ENCODE measurements at places on chromosomes 4 and X.
A peak's percentile ranks its signal among the peaks of the same experiment; 100 is the strongest.

DNA sequence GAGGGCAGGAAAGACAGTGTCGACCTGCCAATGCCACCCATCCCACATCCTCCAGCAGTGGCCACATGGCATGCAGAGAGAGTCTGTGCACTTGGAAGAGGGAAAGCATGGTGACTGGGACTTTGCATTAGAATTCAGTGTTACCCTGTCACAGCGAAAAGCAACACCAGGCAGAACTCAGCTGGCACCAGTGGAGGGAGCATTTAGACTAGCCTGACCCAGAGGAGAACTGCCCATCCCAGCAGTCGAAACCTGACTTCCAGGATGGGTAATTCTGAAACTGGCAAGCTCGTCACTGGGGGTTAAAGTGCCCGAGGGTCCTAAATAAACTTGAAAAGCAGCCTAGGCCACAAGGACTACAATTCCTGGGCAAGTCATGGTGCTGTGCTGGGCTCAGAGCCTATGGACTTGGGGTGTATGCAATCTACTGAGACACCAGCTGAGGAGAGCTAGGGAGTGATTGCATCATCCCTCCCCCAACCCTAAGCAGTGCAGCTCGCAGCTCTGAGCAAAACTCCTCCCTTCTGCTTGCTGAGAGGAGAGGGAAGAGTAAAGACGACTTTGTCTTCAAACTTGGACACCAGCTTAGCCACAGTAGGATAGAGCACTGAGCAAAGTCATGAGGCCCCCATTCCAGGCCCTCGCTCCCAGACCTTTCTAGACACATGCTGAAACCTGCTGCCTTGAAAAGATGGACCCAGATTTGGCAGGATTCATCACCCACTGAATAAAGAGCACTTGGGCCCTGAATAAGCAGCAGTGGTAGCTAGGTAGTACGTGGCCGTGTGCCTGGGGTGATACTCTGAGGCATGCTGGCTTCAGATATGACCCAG is 68.8 kb downstream of the DDX60L start:
- no peak for DNase-seq

- DNase-seq: no peak
Measured at GRCh38 chr4:14222377-14223029, 595.0 kb upstream of the BOD1L1 start.

- DNase-seq: no peak
Measured at GRCh38 chrX:3348191-3348590, 1.7 kb upstream of the MXRA5 start.

- DNase-seq: no peak
Measured at GRCh38 chrX:149152941-149153340, 352.2 kb downstream of the IDS start.

- DNase-seq: peak; percentile 39
Measured at GRCh38 chr4:128288689-128289106, 1.1 kb upstream of the PGRMC2 start.

DNA sequence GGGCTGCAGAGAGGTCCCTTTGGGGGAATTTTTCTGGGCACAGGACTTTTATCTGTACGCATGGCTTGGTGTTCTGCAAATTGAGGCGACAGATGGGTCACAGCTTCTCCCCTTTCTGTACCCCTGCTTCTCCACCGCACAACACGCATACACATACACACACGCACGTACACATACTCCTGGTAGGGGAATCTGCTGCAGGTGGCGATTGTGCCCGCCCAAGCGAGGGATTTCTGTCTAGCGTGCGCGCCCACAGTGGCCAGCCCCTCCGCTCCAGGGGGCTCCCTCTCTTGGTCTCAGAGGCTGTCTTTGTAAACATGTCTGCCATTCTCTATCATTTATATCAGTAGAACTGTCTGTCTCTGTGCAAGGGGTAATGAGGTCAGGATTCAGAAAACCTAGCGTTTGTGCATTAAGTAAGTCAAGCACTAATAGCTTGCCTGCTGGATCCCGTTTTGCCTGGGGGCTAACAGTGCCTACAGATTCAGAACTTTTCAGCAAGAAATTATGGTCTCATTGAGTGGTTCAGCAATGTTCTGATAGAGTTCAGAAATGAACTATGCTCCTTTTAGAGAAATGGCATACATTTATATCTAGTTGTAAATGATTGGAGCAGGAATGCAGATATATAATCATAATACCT is 2.2 kb downstream of the GRID2 start:
- no peak for DNase-seq

DNA sequence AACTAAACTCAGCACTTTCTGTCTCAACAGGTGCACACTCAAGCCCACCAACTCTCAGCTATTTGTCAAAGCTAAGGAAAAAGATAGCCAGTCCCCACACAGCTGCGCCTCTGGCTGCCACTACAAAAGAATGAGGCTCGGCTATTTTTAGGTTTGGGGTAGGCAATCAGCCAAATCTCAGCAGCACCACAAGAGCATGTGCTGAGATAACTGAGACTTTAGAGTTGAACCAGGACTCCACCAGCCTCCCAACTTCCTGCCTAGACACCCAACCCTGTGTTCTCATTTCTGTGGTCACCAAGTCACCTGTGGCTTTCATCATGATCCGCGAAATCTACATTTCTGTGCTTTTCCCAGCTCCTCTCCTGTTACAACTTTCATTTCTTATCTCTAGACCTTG is 28.0 kb downstream of the DMD start:
- no peak for DNase-seq

DNA sequence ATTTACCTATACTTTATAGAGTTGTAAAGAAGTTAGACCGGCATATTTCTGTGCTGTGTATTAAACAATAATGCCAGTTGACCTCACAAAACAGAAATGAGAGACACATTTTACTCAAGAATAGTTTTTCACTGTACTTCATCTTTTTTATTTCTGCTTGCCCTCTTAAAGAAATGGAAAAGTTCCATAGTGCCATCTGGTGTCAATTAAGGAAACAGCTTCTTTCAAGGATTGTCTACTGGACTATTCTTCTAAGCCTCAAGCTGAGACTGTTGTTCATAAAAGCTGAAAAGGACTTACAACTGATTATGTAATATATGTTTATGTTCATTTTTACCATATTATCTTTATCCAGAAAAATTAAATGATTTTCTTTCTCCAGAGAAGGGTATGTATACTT is 1523.7 kb downstream of the ARAP2 start:
- DNase-seq: peak; percentile 5

DNA sequence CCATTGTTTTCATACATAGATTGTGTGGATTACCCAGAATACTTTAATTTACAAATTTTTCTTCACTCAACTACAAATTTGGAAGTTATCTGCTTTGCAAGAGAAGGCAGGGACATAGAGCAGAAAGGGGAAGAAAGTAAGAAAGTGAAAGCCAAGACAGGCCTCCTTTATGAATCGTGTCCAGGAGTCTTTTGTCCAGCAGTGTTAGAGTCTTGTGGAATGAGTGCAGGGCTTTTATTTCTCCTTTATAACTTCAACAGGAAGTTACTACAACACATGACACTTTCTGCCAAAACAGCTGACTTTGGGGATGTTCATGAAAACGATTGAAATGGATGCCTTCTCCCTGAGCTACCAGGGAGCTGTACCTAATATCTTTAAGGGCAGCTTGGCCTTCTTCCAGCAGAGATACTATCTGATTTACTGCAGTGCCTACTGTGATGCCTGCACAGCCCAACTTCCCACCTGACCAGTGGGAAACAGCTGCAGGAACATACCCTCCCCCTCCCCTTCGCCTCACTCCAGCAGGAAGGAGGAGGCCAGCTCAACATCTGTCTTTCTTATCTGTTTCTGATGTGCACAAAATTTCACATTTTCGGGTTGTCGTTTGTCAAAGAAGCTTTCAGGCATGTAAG is 557.7 kb upstream of the SLIT2 start:
- no peak for DNase-seq

DNA sequence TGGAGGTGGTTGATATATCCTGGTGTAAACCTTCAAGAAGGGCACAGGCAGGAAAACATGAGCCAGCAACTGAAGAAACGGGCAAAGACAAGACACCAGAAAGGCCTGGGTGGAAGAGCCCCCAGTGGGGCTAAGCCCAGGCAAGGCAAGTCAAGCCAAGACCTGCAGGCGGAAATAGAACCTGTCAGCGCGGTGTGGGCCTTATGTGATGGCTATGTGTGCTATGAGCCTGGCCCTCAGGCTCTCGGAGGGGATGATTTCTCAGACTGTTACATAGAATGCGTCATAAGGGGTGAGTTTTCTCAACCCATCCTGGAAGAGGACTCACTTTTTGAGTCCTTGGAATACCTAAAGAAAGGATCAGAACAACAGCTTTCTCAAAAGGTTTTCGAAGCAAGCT is 7.2 kb downstream of the ZFP42 start:
- no peak for DNase-seq

- DNase-seq: no peak
Measured at GRCh38 chrX:79604364-79604763, 237.2 kb upstream of the ITM2A start.

DNA sequence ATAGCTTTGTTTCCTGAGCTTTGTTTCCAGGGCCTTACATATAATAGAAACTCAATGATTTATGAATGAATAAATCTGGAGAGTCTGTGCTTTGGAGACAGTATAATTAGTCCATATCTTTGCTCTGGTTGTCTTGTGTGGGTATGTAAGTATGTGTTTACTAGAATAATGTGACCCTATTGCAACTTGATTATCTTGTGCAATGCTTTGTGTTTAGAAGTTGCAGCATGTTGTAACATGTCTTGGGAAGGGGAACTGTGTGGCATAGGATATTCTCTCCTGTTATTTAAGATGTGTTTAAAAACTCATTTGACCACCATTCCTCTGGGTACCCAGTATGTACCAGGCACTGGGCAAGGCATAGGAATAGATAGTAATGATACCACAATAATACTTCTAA is 6.1 kb downstream of the SPATA18 start:
- no peak for DNase-seq

DNA sequence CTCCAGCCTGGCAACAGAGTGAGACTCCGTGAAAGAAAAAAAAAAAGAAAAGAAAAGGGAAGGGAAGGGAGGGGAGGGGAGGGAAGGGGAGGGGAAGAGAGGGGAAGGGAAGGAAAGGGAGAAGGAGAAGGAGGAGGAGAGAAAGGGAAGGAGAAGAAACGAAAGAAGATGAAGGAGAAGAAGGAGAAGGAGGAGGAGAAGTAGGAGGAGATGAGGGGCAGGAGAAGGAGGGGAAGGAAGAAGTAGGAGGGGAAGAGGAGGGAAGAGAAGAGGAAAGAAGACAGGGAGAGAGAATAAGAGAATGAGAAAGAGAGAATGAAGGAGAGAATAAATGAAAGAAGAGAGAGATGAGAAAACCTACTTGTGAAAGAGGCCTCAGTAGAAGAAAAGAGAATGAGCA is 170.3 kb downstream of the DHRSX start:
- DNase-seq: no peak

DNA sequence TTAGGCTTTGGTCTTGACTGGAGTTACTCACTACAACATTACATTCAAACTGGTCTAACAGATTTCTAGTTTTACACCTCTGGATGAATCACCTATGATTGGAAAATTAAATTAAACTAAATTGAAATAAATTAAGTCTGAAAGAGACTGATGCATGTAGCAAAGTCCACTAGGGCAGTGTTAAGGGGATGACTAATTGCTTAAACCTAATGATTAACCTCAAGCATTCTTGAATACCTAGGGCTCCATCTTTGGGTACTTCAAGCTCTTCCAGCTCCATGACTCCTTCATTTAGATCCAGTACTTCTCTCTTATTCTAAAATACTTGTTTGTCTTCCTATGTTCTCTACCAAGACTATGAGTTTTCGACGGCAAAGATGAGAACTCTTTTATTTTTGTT is 86.8 kb downstream of the SH2D1A start:
- DNase-seq: no peak

- no peak for DNase-seq
Measured at GRCh38 chrX:112048707-112049106, 33.9 kb downstream of the TRPC5 start.

DNA sequence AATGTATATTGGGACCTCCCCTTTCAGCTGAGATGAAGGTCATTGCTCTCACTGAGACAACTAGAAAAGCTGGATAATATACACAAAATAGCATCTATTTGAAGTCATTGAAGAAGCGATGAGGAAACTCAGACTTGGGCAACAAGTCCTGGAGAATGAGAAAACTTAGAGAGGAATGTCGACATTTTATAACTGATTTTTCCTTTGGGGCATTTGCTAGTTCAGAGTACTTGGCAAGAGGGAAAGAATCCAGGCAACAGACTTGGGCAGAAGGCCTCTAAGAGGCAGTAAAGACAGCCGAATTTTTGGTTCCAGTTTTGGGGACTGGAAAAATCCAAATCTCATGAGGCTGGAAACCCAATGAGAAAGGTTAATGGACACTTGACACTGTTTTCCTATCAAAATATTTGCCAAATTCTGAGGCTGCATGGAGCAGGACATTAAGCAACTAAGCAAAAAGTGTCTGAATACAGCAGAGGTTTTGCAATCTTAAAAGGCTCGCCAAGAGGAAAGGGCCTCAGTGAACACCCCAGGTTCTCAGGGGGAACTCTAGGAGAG is 21.0 kb upstream of the ANXA5 start:
- no peak for DNase-seq

DNA sequence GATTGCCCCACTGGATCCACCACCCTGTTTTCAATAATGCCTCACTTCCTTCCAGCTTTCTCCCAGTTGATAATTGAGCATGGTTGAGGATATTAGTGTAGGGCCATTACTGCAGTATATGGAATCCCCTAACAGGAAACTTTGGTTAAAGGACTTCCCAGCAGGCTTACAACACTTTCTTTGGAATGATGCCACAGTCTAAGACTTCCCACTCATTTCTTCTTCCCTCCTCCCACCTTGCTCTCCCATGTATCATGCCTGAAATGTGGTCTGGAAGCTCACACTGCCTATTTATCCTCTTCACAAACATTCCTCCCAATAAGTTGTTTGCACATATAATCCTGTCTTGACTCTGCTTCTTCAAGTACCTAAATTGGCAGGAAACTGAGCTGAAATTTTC is 863.3 kb downstream of the CENPC start:
- DNase-seq: no peak

DNA sequence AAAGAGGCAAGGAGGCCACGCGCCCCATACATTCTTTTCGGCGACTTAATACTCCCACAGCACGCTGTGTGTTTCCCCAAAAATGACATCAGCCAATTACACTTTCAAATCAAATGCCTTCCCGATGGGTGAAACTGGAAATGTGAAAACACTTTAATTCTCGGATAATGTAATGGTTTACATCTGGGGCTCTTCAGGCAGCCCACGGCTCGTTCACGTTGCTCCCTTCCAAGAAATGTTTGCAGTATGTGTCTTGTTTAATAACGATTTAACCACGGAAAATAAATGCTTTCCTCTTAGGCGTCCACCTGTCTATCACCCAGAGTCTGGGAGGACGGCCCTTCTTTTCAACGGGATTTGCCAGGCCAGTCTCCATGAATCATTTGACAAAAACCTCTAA is 272.5 kb downstream of the SHOX start:
- DNase-seq: no peak

DNA sequence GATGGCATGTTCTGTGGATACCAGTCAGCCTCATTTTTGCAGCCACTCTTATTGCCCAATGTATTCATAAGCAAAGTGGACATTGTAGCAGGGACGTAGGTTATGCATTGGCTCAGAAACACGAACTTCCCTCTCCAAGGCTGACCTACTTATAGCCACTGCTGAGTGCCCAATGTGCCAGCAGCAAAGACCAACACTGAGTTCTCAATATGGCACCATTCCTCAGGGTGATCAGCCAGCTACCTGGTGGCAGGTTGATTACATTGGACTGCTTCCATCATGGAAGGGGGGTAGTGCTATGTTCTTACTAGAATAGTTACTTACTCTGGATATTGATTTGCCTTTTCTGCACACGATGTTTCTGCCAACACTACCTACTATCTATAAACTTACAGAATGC is 306.9 kb downstream of the KCNIP4 start:
- DNase-seq: no peak

All from activated CD4-positive, alpha-beta T cell treated with anti-CD3 and anti-CD28 coated beads, Interleukin-2, Interleukin-6, amounts not matched to agents 100 ng/mL and 50 ng/mL, durations not matched to agents 16 hours and 8 hours (primary cell).